Stimulated activated CD8-positive, alpha-beta memory T cell treated with anti-CD3 and anti-CD28 coated beads, Interleukin-4, amount 100 ng/mL, for 1 hour (primary cell): ENCODE measurements at places on chromosomes 1 and 21.

- no peak for DNase-seq
Measured at GRCh38 chr1:205656236-205656635, 24.1 kb downstream of the SLC45A3 start.

GRCh38 chr1:87833166-87833565 is 504.5 kb downstream of the LMO4 start:
- no peak for DNase-seq

DNA sequence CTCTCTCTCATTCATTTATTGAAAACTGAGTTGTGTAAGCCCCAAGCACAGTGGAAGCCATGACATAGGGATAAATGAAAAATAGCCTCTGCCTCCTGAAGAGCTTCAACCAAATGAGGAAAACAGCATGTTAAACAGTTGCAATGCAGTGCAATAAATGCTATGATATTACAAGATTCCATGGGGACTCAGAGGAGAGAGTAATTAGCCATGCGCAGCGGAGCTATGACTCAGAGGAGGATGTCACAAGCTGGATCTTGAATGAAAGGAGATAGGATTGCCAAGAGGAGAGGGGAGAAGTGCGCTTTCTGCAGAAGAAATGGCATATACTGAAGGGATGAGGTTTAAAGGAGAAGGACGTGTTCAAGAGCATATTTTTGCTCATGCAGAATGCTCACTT is 231.3 kb upstream of the PLXNA2 start:
- DNase-seq, result no peak

- no peak for DNase-seq
Measured at GRCh38 chr1:46705408-46705807, 13.5 kb downstream of the EFCAB14 start.

GRCh38 chr1:212286556-212287131 is 1.4 kb downstream of the PPP2R5A start:
- no peak for DNase-seq

GRCh38 chr1:34617321-34618118 is 137.3 kb upstream of the GJB5 start:
- DNase-seq, result no peak

DNA sequence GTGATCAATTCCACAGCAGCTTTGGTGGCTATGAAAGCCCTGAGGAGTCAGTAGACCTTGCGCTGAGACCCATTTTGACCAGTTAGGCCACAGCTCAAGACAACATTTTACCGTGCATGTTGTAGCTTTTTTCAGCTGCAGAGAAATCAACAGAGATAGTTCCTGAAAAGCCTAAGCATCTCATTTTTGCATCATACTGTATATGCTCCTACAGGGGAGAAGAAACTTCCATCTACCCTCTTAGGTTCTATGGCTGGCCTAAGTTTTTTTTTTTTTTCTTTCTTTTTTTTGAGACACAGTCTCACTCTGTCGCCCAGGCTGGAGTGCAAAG is 24.8 kb upstream of the EYA3 start:
- no peak for DNase-seq

GRCh38 chr1:78234496-78234895 is 188.7 kb downstream of the GIPC2 start:
- DNase-seq, result no peak

DNA sequence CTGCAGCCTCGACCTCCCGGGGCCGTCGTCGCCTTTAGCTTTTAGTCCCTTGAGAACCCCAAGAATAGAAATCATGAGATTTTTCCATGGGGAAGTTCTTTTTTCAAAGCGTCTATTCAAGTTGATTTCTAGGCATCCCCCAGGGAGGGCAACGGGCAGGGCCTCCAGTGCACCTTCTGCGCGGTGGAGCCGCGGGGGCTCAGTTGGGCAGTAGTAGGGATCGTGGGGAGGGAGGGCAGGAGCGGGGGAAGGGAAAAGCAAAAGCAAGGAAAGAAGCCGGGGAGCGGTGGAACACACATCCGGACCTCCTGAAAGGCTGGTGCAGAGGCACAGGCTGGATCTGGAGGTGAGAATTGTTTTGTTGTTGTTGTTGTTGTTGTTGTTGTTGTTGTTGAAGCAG is 103.4 kb downstream of the PPIAL4G start:
- DNase-seq, result no peak

DNA sequence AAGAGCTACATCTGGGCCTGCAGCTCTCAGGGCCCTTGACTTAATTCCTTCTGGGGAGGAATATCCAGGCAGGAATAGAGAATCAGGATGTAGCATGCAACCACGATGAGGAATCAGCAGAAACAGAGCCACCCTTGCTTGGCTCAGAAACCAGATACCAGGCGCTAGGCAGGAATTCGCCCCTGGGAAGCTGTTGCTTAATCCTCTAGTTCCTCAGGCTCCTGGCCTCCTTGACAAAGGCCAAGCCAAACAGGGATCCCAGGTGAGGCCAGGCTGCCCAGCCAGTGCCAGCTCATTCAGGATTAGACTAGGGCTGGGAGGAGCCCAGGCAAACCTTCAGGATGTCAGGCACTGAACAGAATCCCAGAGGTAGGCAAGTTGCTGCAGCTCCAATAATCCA is 48.2 kb upstream of the IRF2BP2 start:
- DNase-seq, result no peak

DNA sequence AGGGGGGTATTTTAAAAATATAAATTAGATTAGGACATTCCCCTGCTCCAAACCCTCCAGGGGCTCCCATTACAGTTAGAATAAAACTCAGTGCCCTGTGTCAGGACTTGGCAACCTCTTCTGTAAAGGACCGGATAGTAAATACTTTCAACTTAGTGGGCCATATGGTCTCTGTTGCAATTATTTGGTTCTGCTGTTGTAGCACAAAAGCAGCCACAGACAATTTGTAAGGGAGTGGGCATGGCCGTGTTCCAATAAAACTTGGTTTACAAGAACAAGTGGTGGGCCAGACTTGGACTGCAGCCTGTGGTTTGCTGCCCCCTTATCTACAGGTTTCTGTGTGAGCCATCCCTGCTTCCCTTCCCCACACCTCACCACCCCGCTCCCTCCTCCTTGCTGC is 92.0 kb downstream of the ACTL8 start:
- DNase-seq, result no peak

- no peak for DNase-seq
Measured at GRCh38 chr1:223242382-223242955, 99.4 kb upstream of the TLR5 start.

DNA sequence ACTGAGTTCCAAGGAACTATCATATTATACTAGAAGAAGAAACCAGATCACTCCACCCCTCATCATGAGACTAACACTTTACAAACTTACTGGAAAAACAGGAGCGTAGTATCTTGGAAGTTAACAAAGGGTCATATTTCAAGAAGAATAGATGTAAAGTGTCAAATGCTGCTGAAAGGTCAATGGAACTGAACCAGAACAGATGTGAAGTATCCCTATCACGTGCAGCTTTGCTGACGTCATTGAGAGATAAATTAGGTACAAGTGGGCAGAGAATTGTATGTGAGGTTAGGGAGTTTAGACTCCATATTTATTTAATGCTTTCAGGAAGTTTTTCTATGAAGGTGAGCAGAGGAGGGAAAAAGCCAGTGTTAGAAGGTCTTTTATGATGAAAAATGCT is 483.0 kb downstream of the NCAM2 start:
- no peak for DNase-seq

DNA sequence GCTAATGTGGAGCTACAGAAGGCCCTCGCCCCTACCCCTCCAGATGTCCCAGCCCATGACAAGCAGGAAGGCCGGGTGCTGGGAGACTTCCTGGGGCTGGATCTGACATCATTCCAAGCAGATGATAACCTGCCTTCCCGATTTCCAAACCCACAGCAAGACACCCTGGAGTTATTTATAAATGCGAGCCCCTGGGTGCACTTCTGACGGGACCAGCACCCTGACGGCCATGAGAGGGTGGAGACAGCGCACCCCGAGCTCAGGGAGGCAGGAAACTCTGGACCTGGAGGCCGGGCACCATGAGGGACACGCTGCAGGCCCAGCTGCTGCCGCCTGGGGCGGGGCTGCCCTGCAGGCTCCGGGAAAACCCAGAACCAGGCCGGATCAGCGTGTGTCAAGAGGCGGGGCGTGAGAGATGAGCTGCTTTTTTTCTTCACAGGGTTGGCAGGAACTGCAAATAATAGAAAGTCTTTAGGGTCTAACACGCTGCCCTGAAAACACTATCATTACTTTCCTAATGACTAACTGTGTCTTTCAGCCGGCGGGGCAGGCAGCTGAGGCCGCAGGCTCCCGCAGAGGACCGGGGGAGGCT is 2.5 kb upstream of the PCBP3 start:
- DNase-seq, result no peak

GRCh38 chr1:20216574-20216973 is 30.3 kb upstream of the PLA2G2C start:
- no peak for DNase-seq

- DNase-seq, result no peak
Measured at GRCh38 chr1:43877101-43877500, 56.5 kb upstream of the ARTN start.

GRCh38 chr1:46983830-46984586 is 39.5 kb upstream of the CYP4X1 start:
- no peak for DNase-seq

GRCh38 chr1:159088050-159088449 is 11.5 kb upstream of the AIM2 start:
- DNase-seq, result no peak

- no peak for DNase-seq
Measured at GRCh38 chr1:248376916-248377315, 1.4 kb downstream of the OR2T6 start.

DNA sequence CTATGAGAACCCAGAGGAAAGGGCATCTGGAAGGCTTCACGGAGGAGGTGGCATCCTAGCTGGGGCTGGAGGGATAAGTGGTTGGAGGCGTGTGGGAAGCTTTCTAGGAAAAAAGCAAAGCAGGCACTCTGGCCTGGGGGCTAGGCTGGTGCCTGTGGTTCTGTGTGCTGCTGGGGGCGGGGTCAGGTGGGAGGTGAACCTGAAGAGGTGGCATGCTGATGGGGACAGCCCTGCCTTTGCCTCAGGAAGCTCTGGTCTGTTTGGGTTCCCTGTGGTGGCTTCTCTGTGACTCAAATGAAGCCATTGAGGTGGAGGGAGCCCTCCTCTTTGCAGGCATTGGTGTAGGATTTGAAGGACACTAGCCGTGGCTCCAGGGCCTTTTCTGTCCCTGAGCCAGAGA is 221.6 kb upstream of the POU3F1 start:
- DNase-seq, result no peak

DNA sequence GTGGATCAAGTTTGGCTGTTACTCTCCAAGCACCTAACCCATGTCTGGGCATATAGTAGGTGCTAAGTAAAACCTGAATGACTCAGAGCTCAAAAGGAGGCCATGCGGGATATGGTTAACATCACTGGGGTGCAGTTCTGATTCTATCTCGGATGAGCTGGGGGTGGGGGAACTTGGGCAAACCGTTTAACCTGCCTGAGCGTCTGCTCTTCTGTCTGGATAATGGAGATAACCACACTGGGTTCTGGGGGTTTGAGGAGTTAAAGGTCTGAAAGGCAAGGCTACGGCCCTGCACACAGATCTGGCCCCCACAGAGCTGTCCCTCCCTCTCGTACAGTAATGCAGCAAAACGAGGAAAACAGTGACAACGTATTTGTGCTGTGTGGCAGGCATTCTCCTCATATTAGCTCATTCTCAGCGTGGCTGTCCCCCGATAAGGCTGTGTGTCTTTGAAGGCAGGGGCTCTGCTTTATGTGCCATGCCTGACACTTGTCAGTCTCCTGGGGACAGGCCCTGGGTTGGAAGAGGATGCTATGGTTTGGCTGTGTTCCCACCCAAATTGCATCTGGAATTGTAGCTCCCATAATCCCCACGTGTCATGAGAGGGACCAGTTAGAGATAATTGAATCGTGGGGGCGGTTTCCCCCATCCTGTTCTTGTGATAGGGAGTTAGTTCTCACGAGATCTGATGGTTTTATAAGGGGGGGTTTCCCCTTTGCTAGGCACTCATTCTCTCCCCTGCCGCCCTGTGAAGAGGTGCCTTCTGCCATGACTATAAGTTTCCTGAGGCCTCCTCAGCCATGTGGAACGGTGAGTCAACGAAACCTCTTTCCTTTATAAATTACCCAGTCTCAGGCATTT is 6.8 kb upstream of the ALDH4A1 start:
- no peak for DNase-seq

DNA sequence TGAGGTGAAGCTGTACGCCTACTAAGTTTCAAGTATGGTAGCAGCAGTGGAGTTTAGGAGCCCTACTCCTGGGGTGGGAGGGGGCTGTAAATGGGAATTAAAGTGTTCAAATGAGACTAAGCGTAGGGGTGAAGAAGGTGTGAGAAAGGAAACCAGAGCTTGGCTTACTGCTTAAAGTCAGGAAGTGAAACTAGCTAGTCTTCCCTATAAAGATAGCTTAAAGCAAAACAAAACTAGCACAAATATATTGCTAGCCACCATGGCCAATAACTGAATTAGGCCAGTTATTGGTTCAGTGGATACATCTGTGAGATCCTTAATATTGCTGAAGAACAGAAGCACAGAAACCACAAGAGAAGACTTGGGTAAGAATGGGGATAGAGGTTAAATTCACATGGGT is 492.2 kb upstream of the PKN2 start:
- DNase-seq, result no peak

- DNase-seq, result no peak
Measured at GRCh38 chr1:198304431-198304830, 147.6 kb downstream of the NEK7 start.

- no peak for DNase-seq
Measured at GRCh38 chr1:182699393-182700350, 15.3 kb upstream of the RGS8 start.

DNA sequence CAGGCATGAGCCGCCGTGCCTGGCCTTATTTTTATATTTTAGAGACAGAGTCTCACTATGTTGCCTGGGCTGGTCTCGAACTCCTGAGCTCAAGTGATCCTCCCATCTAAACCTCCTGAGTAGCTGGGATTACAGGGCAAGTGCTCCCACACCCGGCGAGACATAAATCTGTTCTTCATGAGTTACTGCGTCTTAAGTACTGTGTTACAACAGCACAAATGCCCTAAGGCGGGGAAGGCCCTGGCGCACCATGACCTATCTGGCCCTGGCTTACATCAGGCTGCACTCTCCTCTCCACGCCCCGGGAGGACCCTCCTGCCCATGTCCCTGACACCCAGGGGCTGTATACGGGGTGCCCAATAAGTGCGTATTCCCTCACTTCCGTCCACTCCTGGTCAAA is 4.3 kb downstream of the GPR153 start:
- no peak for DNase-seq

DNA sequence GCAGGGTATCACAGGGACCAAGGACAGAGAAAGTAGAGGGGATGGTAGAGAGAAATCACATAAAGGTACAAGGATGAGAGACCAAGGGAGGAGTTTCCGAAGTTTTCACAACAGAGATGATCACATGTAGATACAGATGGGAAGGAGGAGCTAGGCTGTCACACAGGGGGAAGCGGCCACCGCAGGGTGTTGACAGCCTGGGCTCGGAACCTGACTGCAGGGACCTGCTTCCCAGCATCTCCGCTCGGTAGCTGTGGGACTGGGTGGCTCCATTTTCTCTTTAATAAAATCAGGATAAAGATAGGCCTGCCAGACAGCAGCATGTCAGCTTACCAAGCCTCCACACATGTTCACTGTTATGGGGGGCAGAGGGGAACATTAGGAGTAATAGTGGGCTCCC is 32.3 kb downstream of the CDCA8 start:
- no peak for DNase-seq

- no peak for DNase-seq
Measured at GRCh38 chr21:33865996-33866575, 49.5 kb downstream of the ATP5PO start.

- DNase-seq, result no peak
Measured at GRCh38 chr1:31266547-31266946, 26.9 kb upstream of the NKAIN1 start.
